DND-41 (cell line): ENCODE measurements at places on chromosomes 7 and 10.

- no peak for DNase-seq
Observed at GRCh38 chr10:22704942-22705341, 9.4 kb downstream of the PIP4K2A start.

- DNase-seq: no peak
Observed at GRCh38 chr7:132004529-132004928, 448.1 kb upstream of the PODXL start.

GRCh38 chr7:107228291-107228690, 59.5 kb downstream of the HBP1 start:
- DNase-seq: no peak

GRCh38 chr7:65902306-65902705, 29.4 kb downstream of the VKORC1L1 start:
- no peak for DNase-seq

GRCh38 chr10:20988357-20988983, 91.4 kb upstream of the NEBL start:
- no peak for DNase-seq

- peak; percentile 43 for DNase-seq
Observed at GRCh38 chr7:74417419-74417971, 36.2 kb upstream of the GTF2IRD1 start.

DNA sequence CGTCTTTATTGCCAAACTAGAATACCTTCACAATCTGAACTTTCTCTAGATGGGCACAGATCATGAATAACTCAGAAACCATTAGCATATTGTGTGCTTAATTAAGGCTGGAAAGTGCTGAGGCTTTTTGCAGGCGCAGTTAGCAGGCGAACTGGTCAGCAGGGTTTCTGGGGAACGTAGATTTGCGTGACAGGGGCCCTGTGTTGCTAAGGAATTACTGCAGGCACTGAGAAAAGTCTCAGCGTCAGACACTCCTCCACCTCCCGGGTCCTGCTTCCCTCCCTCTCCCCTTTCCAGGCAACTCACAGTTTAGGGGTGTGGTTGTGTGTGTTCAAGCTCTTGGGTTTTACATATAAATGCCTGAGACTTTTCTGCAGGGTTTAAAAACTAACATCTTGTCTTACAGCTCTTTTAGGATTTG, 2.2 kb downstream of the MAP3K8 start:
- DNase-seq: no peak

- no peak for DNase-seq
Observed at GRCh38 chr7:12619461-12620069, 49.0 kb downstream of the SCIN start.

GRCh38 chr7:155191137-155191536, 106.5 kb upstream of the INSIG1 start:
- no peak for DNase-seq

DNA sequence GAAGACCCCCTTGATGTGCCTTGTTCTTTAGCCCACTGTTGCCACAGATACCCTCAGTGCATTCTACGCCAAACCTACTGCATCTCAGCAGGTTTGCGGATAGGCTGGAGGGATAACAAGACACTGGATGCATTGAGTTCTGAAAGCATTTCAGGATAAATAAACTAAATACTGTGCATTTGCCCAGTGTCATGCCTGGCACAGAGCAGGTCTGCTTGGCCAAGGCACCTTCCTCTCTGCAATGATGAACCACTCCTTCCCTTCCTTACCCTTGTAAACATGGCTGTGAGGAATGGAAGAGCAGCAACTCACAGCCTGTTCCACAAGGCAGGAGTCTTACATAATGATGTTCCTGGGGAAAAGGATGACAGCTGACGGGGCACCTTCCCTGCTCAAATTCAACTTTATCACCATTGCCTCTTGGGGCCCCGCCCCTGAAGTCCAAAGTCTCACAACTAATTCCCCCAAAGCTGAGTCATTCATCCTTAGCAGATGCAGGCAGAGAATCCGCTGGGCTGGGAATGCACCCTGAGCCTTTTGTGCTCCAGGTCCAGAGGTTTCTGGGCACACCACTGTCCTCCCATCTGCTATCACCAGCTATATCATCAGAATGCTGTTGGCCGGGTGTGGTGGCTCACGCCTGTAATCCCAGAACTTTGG, 11.6 kb downstream of the DDX56 start:
- no peak for DNase-seq

- peak; percentile 51 for DNase-seq
Observed at GRCh38 chr10:23095966-23096801, 805 bp downstream of the MSRB2 start.

GRCh38 chr7:47622586-47622945, 40.7 kb upstream of the TNS3 start:
- no peak for DNase-seq

- peak; percentile 61 for DNase-seq
Observed at GRCh38 chr10:118720685-118721538, 33.9 kb downstream of the CACUL1 start.

DNA sequence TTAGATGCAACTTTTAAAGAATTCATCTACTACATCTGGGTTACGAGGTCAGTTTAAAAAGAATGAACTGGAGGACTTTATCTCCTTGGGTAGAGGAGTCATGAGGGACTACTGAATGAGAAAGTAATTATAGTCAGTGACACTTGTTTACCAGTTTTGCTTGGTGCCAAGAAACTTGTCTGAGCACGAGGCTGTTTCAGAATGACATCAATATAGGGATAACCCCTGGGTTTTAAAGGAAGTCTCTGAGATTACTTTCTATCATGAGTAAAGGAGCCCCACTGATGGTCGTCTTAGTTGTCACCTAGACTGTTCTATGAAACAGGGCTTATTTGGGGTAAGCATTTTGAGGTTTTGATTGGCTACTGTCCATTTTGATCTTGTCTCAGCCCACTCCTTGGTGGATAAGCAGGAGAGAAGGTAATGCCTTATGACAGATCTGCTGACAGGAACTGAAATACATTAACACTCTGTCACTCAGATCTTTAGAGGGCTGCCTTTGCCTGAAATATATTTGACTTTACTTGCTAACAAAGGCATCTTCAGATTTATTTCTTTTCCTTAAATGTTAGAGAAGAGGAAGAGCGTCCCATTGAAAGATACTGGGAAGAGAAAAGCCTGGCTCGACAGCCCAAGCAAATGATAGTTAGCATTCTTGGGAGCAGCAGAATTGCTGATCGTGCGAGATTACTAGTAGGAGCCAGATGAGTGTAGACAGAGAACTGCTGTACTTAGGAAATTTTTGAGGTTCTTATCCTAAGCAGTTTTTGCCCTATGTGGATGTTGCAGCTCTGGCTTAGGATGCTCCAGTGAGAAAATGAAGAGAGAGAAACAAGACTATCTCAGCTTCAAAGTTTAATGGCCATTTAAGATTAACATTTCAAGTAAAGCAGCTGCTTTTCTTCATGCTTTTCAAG, 299.2 kb upstream of the LRGUK start:
- DNase-seq: no peak

DNA sequence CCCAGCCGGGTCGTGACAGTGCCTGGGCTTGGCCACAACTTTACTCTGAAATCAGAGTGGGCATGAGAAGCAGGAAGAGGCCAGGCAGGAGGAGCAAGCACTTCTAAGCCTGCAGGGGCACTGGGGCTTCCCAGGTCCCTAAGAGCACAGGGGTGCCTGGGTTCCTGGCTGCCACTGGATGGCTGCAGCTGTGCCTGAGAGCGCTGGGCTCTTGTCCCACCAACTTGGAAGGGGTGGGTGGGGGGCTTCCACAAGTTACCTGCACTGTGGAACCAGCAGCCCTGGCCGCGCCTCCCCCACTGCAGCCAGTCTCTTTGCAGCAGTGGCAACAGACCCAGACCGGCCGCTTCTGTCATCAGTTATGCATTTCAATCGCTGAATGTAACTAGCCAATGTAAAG, 434.7 kb upstream of the GRM3 start:
- DNase-seq: no peak

- DNase-seq: peak; percentile 23
Observed at GRCh38 chr10:131743190-131744151, 157.3 kb upstream of the PPP2R2D start.

- peak; percentile 33 for DNase-seq
Observed at GRCh38 chr7:157474685-157475084, 137.9 kb downstream of the DNAJB6 start.

GRCh38 chr7:128347647-128348097, 4.0 kb upstream of the RBM28 start:
- DNase-seq: peak; percentile 52

DNA sequence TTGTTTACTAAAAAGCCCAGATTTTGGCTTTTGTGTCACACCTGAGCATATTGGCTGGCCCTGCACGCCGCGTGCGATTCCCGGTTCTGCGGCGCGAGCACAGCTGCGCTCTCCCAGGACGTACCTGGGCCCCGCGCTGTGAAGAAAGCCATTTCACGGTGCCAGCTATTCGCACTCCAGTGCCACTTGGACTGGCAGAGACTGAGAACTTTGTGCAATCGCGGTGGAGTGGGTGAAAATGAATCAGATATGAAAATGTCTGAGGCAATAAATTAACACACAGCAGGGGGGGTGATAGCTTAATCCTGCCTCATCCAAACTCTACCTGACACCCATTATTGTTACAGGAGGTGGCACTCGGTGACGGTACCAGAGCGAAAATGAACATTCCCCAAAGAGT, 330.1 kb upstream of the MGMT start:
- no peak for DNase-seq

GRCh38 chr10:126813432-126813831, 91.8 kb upstream of the DOCK1 start:
- DNase-seq: no peak

DNA sequence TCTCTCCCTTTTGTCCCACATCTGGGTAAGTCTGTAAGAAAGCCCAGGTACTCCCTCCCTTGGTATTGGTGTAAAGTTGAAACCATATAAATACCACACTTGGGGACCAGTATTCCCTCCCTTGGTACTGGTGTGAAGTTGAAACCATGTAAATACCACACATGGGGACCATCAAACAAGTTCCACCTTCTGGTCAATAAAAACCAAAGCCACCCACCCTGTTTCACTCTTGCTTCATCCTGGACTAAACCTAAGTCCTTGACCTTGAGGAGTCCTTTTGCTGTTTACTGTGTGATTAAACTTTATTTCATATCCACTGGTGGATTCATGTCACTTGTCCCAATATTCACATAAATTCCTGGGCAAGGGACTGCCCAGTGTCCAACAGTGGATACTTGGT, 8.4 kb downstream of the P4HA1 start:
- no peak for DNase-seq

DNA sequence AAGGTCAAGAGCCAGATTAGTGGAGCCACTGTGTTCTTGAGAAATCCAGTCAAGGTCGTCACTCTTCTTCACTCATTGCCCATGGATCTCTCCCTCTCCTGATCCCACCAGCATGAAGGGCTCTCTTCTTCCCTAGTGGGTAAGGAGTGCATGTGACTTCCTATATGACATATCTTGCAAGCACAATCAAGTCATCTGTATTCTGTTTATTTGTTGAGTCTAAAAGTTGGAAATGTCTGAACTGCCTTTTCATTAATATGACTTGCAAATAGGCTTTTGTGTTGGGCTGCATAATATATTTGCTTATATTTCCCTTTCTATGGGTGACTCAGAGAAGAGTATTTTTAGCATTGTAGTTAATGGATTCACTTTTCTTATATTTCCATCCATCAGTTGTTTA, 313.7 kb upstream of the KMT2E start:
- no peak for DNase-seq

- DNase-seq: no peak
Observed at GRCh38 chr7:121541457-121541856, 145.3 kb upstream of the FAM3C start.

DNA sequence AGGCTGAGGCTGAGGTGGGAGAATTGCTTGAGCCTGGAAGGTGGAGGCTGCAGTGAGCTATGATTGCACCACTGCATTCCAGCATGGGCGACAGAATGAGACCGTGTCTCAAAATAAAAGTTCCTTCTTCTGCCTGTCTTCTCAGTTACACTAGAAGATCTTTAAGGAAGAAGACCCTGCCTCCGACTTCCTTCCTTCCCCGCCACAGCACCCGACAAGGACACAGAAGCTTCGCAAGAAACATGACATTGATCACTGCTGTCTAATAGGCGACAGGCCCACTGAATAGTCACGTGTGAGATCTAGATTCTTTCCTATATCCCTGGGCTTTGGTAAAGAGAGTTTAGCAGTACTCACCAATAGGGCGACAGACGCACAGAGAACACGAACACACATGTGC, 118.2 kb downstream of the PRPF18 start:
- DNase-seq: no peak

DNA sequence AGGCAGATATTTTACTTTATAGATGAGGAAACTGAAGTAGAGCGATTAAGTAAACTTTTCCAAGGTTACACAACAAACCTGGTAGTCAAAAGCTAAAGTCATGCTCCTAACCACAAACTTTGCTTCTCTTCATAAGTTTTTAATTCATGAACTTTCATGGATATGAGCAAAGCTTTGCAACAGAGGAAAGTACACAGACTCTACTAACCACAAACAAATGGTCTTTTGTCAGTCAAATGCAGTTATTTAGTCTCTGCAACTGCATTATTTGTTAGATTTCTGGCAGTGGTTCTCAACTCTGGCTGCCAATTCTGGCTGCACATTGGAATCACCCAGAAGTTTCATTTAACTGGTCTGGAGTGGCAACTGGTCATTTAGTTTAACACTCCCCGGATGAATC, 140.6 kb upstream of the TMEM168 start:
- DNase-seq: no peak

GRCh38 chr10:105243825-105244224, 602.7 kb downstream of the SORCS3 start:
- DNase-seq: no peak

GRCh38 chr10:72340510-72341261, 14.0 kb downstream of the DNAJB12 start:
- peak; percentile 73 for DNase-seq

- DNase-seq: no peak
Observed at GRCh38 chr10:86113983-86114382, 252.6 kb downstream of the GRID1 start.

DNA sequence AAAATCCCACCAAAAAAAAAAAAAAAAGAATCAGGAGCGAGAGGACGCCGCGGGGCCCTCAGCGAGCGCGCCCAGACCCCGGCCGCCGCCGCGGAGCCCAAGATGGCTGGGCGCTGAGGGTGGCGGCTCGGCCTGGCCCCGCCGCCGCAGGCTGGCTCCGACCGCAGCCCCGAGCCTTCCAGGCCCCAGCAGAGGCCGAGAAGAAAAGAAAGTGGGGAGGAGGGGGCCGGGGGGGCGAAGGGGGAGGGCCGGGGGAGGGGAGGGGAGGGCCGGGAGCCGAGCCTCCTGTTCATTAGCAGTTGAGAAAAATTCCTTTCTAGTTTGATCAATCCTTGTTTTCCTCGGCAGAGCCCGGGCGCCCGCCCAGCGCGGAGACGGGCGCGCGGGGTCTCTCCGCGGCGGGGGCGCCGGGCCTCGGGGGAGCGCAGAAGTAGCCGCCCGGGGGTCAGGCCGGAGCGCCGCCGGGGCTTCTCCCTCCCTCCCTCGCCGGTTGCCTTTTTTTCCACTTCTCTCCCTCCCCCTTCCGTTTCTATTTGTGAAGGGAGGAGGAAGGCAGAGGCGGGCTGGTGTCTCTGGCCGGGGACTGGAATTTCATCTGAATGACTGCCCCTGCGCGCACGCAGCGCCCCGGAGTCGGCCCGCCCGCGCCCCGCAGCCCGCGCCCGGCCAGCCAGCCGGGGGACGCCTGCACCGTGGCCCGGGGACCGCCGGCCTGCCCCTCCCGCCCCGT, 778 bp upstream of the TRIM8 start:
- DNase-seq: peak; percentile 69

GRCh38 chr10:129922598-129923123, 41.4 kb downstream of the EBF3 start:
- no peak for DNase-seq

- no peak for DNase-seq
Observed at GRCh38 chr7:2986561-2986960, 57.1 kb downstream of the CARD11 start.

GRCh38 chr10:9885761-9886160, 1131.9 kb upstream of the CELF2 start:
- DNase-seq: no peak
